ENCODE measurements at places on chromosomes 2 and 18. TPM values are rescaled to one million over a fixed set of nuclear protein-coding genes. Genes with fewer than 3 reads are reported as not detected.

The TDRD15 gene
- not detected for polyA plus RNA-seq

The ABHD3 gene
- 40.8 TPM for polyA plus RNA-seq

The EPB41L3 gene
- polyA plus RNA-seq = 52.8 TPM

The IL1R1 gene
- 16.1 TPM for polyA plus RNA-seq

Measured in small intestine (tissue), 16 donors.